Aorta (tissue), 5 donors: ENCODE measurements at places on chromosomes 1 and 21. TPM values are rescaled to one million over a fixed set of nuclear protein-coding genes. Genes with fewer than 3 reads are reported as not detected.

Gene ADAMTS5
- polyA plus RNA-seq: 0.38 TPM

Gene GOLT1A
- polyA plus RNA-seq: not detected

DNA sequence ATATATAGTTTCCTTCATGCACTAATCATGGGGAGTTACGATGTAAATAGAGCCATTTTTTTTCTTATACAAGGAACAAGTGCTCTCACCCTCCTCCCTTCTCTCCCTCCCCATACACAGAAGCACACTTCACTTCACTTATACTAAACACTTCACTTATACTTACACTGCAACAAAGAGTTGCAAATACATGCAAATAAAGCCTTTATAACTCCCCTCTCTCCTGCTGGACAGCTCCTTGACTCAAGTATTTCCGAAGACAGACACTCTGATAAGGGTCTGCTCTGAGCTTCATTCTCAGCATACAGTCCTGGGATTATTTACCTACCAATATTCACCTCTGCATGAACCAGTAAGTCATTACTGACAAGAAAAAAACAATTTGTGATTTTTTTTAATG is 35.6 kb upstream of the ERG start:
- DNase-seq: no peak

DNA sequence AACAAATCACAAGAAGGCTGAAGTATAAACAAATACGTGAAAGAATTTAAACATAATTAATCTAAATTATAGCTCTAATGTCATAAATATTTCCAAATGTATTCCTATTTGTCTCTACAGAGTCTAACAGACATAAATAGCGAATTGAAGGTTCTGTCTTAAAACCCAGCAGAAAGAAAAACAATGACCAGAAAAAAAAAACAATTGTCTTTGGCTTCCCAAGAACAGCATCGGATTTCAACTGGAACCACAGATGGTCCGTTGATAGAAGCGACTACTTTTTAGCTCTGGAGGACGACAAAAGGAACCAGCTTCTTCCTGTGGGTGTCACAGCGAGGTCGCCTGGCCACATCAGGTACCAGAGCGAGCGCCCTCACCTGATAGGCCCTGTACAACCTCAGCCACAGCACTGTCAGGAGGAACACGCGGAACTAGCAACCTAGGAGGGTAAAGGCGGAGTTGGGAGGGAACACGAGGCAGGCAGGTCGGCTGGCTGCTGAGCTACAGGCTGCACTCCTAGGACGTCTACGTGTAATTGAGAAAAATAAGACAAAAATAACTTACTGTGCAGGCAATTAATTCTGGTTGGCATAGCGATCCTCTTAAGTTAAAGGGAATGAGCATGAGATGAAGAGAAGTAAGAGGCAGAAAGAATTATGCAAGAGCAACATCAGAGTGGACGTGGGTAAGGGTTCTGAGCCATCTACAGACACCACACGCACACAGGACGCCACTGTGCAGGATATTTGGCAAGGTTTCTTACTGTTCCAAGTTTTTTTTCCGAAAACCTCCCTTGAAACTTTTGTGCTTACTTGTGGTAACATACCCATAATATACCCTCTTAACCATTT is 16.7 kb upstream of the PRDM15 start:
- DNase-seq: no peak

DNA sequence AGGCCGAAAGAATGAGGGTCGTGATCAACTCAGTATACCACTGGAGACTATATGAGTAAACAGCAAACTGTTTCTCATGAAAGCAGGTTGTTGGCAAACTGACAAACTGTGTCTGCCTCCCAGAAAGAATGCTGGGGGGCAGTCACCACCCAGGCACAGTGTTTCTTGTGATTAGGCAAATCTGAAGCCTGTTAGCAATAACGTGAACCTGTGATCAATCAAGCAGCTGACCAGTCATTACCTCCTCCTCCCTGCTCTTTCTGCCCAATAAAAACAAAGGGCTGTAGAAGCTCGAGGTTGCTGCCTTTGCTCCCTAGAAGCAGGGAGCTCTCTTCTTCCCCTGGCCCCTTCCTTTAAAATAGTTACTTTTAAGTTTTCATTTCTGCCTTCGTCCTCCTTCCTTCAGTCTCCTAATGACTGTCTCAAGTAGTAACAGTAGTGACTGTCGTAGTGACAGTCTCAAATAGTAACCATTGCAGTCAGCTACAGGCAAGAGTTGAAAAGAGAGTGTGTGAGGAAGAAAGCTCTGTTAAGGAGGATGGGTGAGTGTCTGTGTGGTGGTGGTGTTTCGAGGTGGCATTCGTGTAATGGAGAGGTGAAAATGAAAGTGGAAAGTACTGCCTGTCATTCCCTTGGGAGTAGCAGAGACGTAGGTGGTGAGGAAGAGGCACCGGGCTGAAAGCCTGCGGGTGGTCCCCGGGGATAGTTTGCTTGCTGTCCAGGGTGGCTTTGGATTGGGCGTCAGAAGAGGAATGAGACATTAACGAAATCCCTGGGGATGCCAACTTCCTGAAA is 14.5 kb downstream of the HHAT start:
- no peak for DNase-seq

DNA sequence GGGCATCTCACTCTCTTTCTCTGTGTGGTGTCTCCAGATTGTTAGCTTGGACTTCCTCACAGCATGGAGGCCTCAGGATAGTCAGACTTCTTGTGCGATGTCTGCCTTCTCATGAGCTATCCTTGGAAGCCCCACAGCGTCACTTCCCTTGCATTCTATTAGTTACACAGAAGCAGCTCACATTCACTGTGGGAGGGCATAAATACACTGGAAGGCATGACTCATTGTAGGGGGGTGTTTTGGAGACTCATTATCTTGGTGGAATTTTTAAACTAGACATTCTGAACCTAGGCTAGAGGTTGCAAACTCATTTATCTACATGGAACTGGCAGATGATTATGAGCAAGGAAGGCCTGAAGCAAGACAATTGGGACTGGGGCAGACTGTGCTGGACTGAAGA is 21.4 kb upstream of the FASLG start:
- no peak for DNase-seq

DNA sequence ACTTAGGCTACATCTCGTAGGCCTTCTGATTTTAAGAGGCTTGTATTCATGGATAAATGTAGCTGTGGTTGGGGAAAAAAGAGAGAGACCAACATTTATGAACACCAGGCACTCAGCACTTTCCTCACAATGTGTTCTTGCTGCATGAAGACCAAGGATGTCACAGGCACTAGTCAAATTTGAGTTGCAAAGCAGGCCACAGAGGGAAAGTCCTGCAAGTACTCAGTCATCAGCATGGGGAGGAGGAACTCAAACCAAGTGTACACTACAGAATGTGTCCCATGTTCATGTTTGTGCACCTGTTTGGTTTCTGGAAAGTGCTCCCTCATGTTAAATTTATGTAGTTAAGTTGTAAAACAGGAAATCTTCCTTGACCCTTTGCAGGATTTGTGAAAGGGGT is 8.7 kb upstream of the MAP3K7CL start:
- DNase-seq: no peak
